ENCODE measurements at places on chromosomes 12 and 14.

GRCh38 chr12:42744539-42745182 lies 155.1 kb upstream of the PRICKLE1 start:
- DNase-seq, result no peak

GRCh38 chr12:28027947-28028724 lies 55.6 kb upstream of the PTHLH start:
- no peak for DNase-seq

GRCh38 chr12:64992641-64993040 lies 128.5 kb downstream of the WIF1 start:
- no peak for DNase-seq

- DNase-seq, result no peak
Measured at GRCh38 chr14:76193696-76194095, 42.0 kb downstream of the GPATCH2L start.

DNA sequence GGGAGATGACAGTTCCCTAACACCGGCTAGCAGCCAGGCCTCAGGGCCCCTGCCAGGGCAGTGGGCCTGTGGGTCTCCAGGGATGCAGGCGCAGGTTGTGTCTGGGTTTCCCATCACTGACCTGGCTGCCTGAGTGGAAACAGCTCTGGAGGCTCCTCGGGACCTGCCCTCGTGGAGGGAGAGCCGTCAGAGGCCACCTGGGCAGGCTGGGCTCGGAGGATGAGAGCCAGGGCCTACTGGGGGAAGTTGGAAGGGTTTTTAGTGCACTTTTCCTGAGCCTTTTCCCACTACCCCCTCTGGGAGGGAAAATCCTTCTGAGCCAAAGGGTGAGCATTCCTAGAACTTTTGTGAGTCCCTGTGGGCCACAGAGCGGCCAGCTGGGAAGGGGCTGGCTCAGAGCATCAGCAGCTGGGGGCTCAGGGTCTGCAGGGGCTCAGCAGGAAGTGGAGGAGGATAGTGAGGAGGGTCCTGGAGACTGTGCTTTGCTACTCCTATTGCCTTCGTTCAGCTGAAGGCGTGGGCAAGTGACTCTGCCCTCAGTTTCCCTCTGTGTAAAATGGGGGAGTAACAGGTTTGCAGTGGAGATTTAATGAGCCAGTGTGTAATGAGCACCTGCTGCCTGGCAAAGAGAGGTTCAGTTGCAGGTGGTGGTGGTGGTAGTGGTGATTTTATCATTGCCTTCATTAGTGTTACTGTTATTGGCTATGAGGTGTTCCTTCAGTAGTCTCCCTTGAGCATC lies 1.8 kb downstream of the SH2B3 start:
- DNase-seq, result no peak

DNA sequence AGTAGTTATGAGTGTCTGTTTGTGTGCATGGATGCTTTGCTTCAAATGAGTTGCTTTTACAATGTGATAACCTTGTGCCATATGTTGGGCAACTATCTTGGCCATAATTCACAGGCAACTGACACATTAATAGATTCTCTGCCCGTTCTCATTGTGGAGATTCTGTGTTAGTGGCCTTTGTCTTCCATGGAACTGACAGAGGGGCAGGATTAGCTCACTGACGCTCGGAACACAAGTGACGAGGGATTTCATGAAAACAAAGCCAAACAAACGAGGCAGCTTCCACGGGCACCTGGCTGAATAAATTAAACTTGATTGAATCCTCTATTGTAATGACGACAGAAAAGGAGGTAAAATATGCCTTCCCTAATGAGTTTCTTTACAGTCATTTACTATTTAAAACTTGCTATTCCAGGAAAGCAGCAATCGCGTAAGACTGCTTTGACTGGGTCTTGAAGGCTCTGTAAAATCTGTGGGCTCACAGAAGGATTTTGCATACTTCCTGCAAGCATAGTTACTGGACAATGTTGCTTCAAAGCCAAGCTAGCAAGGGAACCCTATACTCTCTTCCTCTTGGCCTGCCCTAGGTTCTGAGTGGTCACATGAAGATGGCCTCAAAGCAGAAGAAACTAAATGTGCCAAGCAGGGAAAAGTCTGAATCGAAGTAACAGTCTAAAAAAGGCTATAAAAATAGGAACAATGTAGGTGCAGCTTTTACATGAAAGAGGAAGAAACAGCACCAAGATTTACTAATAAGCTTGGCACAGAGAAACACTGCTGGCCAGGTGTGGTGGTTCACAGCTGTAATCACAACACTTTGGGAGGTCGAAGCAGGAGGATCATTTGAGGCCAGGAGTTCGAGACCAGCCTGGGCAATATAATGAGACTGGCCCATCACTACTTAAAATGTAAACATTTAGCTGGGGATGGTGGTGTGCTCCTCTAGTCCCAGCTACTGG lies 28.1 kb upstream of the SINHCAF start:
- DNase-seq, result peak; percentile 82

DNA sequence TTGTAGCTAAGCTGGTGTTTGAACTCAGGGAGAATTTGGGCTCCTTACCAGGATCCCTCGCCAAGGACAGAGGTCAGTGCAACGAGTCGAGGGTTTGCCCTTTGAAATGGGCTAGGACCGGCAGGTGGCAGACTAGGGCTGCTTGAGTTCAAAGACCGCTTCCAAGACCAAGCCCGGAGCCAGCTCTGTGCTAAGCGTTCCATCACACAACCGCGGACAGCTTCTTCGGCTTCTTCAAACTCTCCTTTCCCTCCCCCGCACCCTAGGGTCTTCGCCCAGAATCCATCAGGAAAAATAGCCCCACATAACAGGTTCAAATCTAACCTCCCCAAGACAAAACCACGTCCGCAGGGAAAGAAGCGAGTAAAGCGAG lies 705 bp upstream of the FLVCR2 start:
- peak; percentile 70 for DNase-seq

GRCh38 chr14:42556551-42556950 lies 949.9 kb downstream of the LRFN5 start:
- DNase-seq, result no peak

DNA sequence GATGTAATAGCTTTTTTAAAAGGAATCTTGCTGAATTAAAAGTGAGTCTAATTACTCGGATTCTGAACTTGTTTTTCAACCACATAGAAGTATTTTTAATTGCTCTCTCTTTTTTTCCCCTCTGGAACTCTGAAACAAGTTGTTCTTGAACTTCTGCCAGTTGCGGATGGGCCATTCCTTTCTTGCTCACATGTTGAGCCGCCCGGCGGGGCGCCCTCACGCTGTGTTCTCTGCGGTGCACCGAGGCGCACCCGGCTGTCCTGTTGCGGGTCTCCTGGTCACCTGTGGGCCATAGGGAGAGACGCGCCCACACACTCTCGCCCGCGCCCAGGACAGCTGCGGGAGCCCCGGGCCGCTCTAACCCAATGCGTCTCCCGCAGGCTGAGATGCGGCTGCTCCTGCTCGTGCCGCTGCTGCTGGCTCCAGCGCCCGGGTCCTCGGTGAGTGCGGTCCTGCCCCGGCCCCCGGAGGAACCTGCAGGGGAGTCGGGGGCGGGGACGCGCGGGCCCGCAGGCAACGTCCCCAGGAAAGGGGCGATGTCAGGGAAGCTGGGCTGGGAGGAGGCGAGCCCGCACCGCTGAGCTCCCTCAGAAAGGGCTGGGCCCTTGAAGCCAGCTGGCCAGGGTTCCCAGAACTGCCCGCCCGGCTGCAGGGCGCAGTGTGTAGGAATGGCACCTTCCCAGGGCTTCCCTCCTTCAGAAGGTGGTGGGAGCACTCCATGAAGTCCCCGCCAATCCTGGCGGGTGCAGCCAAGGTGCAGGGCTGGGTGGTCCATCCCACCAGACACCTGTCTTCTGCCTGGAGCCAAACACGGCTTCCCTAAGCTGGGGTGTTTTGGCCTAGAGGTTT lies 2.3 kb downstream of the PAPLN start:
- peak; percentile 21 for DNase-seq

- DNase-seq, result no peak
Measured at GRCh38 chr14:34810028-34810427, 65.1 kb downstream of the BAZ1A start.

DNA sequence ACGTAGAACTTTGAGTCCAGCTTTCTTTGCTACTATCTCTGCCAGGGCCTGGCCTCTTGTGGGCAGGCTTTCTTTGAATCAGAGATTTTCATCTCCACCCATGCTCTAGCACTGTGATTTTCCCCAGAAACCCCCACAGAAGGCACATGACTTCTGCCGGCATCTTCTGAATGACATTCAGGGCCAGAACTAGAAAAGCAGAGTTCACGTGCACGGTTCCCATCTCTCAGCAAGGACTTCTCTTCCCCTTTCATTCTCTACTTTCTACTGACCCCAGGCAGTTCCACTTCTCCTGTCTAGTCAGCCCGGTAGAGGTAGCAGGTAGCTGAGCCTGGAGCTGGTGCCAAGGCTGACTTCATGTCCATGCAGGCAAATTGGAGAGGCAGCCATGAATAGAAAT lies 26.9 kb downstream of the BATF start:
- DNase-seq, result no peak

DNA sequence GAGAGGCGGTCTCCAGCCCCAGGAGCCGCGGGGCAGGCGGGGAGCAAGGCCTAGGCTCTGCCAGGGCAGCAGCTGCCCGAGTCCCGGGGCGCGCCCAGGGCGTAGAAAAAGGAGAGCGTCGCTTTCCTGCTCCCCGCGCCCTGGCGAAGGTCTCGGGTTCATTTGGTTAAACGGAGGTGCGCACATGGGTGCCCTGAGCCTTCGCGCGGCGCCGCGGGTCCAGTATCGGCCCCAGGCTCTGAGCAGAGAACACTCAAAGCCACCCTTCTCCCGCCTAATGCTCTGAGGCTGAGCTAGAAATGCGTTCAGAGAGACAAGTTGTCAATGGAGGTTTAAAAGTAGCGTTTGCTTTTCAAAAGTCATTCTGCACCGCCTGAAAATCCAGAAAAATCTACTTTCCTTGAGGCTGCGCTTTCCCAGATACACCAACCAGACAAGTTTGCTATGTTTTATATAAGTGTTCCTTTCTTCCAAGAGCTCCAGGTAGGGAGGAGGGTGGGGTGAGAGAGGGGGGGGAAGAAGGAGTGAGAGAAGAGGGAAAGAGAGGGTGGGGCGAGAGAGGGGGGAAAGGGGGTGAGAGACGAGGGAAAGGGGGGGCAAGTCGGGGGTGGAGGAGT lies 1.5 kb downstream of the TMEM132C start:
- DNase-seq, result no peak

DNA sequence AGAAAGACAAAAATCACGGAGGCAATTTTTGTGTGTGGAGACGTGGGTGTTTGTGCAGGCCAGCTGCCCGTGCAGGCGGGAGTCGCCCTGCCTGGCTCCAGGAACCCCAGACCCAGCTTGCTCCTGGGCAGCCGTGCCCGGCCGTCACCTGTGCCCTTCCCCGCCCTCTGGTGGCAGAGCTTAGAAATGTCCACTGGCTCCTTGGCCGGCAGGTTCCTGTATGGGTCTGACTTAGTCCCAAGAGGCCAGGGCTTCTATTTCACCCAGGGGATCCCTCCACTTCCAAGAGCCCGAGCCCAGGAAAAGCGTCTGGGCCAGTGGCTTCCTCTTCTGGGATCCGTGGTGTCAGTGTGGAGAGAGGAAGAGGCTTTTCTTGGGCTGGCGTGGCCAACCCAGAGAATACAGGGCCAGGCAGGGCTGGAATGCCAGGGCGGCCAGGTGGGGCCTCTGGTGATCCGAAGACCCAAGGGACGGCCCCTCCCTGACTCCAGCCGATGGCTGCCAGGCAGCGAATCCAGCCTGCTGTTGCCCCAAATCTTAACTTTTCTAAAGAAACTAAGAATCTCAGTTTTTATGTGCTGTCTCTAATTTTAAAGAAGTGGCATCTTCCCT lies 120.9 kb downstream of the TMEM132C start:
- no peak for DNase-seq

GRCh38 chr14:31682768-31683167 lies 121.6 kb downstream of the NUBPL start:
- DNase-seq, result no peak

DNA sequence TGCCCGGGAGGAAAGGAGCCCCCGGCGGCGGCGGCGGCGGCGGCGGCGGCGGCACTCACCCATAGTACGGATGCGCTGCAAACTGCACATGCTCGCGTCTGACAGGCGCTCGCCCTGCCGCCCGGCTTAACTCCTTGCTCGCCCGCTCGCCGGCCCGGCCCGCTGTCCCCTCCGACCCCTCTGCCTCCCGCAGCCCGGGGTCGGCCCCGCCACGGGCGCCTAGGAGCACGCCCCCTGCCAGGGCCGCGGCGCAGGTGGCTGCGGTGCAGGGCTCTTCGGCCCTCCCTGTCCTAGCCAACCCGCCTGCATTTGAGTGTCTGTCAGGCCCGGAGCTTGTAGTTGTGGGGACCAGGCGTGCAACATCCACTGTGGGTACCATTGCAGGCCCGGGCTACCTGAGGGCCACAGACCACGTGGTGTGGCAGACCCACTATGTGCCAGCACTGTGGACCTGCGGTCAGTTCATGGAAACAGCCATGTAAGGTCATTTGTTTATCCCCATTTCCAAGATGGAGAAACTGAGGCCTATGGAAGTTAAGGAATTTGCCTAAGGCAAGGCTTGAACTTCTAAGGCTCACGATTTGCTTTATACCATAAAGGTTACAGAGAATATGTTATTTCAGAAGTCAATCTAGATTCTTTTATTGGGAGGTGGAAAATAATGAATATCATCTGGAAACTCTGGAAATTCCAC lies 17.6 kb upstream of the PLEKHH1 start:
- DNase-seq, result no peak

GRCh38 chr12:48388938-48389337 lies 38.2 kb upstream of the ZNF641 start:
- DNase-seq, result no peak

DNA sequence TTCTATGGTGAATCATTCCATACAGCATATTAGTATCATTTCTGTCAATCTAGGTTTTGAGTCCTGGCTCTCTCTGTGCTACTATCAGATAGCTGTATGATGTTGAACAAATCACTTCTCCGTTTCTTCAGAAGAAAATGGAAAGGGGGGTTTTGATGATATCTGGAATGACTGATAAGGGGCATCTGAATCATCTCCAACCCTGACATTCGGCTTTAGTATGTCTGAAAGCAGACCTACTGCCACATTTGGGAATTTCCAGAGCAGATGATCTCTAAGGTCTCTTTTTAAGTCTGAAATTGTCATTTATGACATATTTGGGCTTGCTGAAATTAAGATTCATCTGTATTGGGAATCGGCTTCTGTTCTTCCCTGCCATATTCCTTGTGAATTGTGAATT lies 10.1 kb downstream of the MLF2 start:
- DNase-seq, result no peak

GRCh38 chr14:70354204-70354603 lies 5.3 kb downstream of the COX16 start:
- DNase-seq, result no peak

DNA sequence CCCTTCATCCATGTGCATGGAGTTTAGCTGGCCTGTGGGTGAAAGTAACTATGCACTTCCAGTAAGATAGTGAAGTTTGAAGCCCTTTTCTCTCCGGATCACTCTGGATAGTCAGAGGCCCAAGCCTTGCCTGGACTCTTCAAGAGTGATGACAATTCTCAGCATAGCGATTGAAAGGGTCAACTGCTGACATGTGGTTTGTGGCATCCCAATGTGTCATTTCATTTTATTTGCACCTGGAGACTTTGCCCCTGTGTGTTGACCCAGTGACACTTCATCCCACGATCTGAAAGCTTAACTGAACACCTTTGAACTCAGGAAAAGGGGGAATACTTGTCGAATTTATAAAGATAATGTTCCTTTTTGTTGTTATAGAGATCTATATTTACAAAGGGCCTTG lies 711.9 kb upstream of the TMEM132C start:
- DNase-seq, result no peak
